Activated T-cell treated with anti-CD3 and anti-CD28 coated beads for 1 hour (primary cell): ENCODE measurements at places on chromosomes 1 and 21.

DNA sequence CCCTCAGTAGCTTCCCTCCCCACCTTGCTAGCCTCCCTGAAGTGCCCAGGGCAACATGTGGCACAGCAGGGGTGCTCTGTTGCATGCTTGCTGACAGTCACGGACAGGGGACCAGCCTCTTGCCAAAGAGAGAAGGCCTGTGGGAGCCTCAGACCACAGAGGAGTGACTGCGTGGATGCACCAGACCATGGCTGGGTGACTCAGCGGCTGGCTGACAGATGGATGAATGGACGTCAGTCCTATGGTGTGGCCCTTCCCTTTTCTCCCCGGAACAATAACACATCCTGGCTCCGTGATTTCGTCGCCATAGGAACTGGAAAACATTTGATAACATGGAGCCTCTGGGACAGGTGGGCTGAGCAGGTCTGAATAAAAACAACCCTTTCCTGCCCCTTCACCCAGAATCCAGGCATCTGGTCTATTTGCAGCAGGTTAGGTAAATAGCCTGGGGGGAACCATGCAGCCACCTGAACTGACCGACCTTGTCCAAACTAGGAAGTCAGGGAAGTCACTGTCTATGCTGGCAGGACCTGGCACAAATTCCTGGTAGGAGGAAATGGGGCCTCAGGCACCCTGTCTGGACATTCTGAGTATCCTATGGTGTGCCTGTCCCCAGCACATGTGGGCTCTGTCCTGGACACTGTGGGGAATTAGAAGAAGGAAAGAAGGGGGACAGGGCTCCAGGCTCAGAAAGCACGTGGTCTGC, 53.3 kb downstream of the NENF start:
- no peak for DNase-seq

- no peak for DNase-seq
Measured at GRCh38 chr1:183246436-183246835, 60.4 kb downstream of the LAMC2 start.

- no peak for DNase-seq
Measured at GRCh38 chr1:47593598-47594285, 155.9 kb downstream of the FOXD2 start.

DNA sequence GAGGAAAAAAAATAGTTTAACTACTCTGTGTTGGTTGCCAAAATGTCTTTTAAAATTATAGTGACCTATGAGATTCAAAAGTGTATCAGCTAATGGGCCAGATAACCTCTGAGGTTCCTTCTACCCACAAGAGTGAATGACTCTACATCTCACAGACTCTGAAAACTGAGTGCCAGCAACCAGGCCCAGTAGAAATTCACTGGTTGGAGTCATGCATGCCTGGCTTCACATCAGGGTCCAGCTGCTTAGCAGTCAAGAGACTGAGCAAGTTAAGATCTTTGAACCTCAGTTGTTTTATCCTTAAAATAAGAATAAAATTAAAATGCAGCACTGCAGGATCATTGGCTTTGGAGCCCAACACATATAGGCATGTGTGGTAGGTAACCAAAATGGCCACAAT, 342.6 kb upstream of the NFIA start:
- DNase-seq: no peak

- DNase-seq: no peak
Measured at GRCh38 chr1:220137019-220137786, 43.3 kb downstream of the IARS2 start.

- no peak for DNase-seq
Measured at GRCh38 chr1:7006996-7007871, 222.0 kb downstream of the CAMTA1 start.

DNA sequence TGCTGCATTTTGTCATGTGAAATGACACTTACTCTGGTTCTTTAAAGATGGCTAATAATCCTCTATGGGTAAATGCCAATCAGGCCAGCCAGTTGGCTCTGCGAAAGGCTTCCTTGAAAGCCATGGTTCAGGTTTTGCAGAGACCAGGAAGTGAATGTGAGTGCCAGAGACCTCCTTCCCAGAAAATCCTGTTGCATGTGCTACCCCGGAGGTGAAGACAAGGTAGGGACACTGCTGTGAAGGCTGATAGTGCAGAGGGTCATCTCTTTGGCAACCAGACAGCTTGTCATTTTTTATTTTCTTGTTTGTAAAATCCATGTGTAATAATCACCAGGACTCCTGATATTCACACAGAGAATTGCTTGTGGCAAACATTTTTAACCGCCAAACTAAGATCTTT, 18.7 kb downstream of the LRRC8D start:
- no peak for DNase-seq

GRCh38 chr21:38211321-38211720, 45.5 kb upstream of the KCNJ15 start:
- no peak for DNase-seq

GRCh38 chr1:174898102-174898797, 101.5 kb upstream of the CACYBP start:
- DNase-seq: no peak

GRCh38 chr1:147700042-147701006, 30.0 kb upstream of the ACP6 start:
- DNase-seq: peak; percentile 28

- no peak for DNase-seq
Measured at GRCh38 chr1:151553659-151554058, 13.6 kb downstream of the TUFT1 start.

- DNase-seq: no peak
Measured at GRCh38 chr21:27225940-27226339, 259.1 kb upstream of the ADAMTS5 start.

DNA sequence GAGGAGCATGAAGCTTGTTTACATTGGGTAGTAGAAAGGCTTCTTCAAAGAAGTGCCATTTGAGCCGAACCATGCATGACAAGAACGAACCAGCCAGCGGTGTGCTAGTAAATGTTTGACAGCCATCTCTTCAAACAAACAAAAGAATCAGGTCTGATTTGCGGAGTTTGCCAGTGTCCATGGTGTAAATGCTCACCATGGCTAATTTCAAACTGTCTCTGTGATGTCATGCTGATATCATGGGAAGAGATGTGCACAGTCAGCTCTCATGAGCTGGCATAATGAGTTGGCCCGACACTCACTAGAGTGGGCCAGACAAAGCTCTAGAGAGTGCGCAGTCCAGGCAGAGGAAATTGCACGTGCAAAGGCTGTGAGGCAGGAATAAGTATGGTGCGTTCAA, 101.1 kb downstream of the KAZN start:
- DNase-seq: no peak

DNA sequence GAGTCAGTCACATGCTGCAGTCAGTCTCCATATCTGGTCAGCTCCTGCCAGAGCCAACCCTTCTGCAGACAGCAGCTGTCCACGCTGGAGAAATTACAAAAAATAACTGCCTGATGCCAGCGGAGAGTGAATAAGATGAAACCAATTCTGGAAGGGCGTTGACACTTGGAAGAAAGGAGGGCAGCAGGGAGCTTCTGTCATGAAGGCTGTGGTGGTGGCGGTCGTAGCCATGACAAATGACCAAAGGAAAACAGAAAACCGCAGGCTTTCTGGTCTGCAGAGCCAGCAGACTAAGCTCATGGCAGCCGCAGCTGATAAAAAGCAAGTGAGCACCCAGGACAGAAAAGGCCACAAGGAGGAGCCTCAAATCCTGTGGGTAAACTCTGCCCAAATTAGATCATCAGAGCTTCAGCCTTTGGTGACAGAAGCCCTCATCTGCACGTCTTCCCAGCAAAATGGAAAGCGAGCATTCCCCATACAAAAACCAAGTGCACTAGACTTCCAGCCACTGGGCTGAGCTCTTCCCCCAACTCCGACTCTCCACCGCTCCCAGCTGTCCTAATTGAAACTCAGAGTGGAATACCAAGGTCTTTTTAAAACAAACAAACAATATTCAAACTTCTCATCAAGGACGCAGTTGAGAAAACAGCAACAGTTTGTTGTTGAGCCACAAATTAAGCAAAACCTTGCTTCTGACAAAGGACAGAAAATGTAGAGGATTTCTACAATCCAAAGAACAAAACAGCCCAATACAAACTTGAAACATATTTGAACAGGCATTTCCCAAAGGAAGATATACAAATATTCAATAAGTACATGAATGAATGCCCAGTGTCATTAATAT, 28.7 kb downstream of the RSPH1 start:
- no peak for DNase-seq

GRCh38 chr1:188433425-188433824, 1604.7 kb downstream of the PLA2G4A start:
- DNase-seq: no peak

GRCh38 chr1:2981981-2982614, 39.2 kb upstream of the ACTRT2 start:
- no peak for DNase-seq

- no peak for DNase-seq
Measured at GRCh38 chr21:41216486-41216885, 48.5 kb downstream of the BACE2 start.

DNA sequence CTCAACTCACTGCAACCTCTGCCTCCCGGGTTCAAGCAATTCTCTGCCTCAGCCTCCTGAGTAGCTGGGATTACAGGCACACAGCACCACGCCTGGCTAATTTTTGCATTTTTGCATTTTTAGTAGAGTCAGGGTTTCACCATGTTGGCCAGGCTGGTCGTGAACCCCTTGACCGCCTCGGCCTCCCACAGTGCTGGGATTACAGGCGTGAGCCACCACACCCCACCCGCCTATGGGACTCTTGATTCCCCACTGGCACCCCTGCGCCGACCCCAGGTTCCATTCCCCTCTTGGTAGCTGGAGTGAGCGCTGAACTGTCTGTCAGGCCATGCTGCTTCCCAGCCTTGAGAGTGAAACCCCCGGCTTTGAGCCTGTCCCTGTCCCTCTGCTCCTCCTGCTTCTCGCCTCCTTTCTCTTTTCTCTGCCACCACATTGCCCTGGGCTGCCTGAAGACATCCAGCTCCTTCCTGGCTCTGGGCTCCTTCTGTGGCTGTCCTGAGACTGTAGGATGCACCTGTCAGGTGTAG, 48.8 kb downstream of the IER5 start:
- no peak for DNase-seq

GRCh38 chr1:107691540-107691939, 273.4 kb downstream of the VAV3 start:
- DNase-seq: no peak

DNA sequence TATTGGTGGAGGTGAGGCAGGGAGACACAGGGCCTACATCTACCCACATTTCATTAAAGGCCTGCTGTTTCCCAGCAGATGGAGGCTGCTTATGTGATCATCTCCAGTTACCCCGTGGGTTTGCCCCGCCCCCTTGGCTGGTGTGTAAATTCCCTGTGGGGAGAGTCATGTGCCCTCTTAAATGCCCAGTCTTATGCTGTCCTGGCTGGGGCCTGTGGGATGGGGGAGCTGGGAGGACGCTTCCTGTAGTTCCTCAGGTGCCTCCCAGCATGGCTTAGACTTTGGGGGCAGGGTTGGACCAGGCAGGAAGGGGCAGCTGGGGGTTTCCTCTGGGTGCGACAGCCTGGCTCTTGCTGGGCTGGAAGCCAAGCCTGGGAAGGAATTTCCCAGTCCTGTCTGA, 15.5 kb upstream of the CITED4 start:
- no peak for DNase-seq

DNA sequence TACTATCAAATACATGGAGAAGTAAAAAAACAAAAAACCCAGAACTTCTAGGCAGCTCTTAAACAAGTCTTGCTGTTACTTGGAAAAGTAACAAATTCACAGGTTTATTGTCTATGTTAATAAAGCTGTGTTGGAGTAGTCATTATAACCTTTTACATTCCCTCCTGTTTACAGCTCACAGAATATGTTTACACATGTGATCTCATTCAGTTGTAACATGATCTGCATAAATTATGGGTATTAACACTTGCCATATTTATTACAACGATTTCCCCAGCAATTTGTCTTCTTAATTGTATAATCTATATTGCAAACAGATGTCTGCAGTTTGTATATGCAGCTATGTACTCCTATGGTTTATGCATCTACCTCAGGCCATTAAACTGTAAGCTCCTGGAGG, 28.6 kb downstream of the ERG start:
- no peak for DNase-seq

GRCh38 chr1:219085082-219085481, 88.6 kb upstream of the LYPLAL1 start:
- DNase-seq: no peak

GRCh38 chr1:42138586-42138985, 14.6 kb upstream of the GUCA2B start:
- DNase-seq: no peak

- no peak for DNase-seq
Measured at GRCh38 chr1:161973924-161974845, 49.5 kb downstream of the OLFML2B start.

DNA sequence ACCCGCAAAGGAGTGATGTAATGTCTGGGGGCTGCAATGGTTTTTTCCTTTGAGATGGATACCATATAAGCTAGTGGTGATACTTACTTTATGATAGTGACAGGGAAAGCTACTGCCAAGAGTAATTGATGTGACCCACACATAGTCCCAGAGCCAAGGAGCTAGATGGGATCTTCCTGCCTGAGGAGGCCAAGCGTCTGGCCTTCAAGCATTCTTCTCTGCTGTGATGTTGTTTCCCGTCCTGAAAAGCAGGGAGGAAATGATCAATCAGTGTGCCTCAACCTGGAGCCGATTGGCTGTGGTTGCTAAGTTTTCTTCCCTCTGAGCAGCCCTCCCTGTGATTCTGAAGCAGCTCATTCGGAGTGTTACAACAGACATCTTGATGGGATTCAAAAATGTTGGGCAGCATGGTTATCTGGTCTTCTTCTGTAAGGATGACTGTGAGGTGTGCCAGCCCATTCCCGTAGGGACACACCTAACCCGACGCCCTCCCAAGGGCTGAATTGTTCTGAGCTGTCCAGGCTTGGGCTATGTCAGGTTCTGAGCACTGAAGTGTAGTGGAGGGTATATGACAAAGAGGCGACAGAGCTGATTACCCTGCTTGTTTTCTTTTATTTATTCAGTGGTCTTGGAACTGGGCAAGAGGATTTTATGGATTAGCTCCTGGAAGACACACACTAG, 56.7 kb downstream of the UCK2 start:
- DNase-seq: no peak

- no peak for DNase-seq
Measured at GRCh38 chr1:25922971-25923552, 16.8 kb upstream of the STMN1 start.

GRCh38 chr21:32411350-32412161, 950 bp upstream of the EVA1C start:
- peak; percentile 43 for DNase-seq

- DNase-seq: no peak
Measured at GRCh38 chr1:933603-933940, 9.8 kb downstream of the SAMD11 start.

DNA sequence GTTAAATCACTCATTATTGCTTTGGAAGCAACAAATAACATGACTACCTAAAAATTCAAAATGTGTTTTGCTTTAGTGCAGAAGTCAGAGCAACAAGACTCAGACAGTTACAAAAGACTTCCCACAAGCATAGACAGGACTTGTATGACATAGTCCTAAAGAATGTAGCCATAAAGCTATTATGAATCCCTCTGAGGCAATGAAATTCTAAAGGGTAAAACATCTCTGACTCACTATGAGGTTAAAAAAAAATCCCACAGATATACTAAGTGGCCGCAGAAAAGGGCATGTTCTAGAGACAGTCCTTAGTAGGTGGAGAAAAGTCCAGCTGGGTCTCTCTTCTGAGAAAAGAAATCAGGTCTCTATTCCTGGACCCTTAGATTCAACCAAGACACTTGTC, 4.9 kb downstream of the PRKAB2 start:
- no peak for DNase-seq

GRCh38 chr1:30847358-30847972, 61.1 kb downstream of the SDC3 start:
- no peak for DNase-seq
